ENCODE measurements at places on chromosomes 3 and 15.

DNA sequence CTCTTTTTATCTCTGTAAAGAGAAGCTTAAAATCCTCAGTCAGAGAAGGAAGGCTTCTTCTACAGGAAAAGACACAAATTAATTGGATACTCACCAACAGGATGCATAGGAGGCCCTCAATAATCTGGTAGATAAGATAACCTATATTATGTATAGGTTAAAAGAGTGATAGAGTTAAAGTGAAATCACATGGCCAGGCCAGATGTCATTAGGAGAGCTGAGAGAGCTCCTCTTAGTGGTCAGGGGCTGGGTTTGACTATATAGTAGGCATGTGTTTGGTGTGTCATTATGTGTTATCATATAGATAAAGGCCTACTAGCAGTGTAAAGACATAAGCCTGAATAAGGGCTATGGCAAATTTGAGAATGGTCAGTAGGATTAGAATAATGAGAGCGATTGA, 479.3 kb downstream of the EPHA3 start:
- no peak for DNase-seq

- no peak for DNase-seq
These were observed 30.8 kb downstream of the HLTF start for GRCh38 chr3:149055575-149055974.

- no peak for DNase-seq
These were observed 172.5 kb downstream of the TMEM108 start for GRCh38 chr3:133210656-133211055.

- DNase-seq, result no peak
These were observed 403.9 kb downstream of the IL5RA start for GRCh38 chr3:2706144-2706835.

DNA sequence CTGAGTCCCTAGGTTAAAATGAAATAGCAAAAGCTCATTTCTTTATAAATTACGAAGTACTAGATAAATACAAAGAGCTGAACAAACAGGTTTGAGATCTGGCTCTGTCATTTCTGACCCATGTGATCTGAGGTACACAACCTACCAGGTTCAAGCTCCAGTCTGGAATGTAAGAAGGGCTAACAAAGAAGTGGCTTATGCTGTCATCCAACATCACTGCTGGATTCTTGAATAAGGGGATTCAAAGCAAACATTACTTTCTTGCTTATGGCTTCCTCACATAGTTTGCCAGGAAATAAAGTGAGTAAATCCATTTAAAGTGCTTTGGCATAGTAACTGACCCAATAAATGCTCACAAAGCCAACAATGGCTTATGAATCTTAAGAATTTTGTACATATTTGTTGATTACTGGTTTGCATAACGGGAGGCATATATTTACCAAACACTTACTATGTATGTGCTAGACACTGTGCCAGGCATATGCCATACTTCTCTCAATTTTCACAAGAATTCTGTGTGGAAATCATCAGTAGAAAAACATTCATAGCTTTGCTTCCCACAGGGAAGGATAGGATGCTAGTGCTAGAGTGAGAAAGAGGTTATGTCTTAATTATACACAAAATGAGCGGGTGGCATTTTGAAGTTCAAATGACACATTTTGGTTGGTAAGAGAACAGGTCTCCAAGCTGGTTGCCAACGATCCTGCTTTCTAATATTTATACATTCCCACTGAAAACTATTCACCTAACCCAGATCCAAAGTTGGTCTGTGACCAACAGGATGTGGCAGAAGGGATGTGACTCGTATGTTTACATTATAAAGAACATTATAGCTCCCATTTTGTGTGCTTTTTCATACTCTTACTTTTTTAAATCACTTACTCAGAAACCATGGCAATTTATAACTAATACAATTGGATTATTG, 38.7 kb upstream of the CSPG5 start:
- no peak for DNase-seq

GRCh38 chr3:12420393-12420792, 63.9 kb upstream of the TSEN2 start:
- DNase-seq, result no peak

DNA sequence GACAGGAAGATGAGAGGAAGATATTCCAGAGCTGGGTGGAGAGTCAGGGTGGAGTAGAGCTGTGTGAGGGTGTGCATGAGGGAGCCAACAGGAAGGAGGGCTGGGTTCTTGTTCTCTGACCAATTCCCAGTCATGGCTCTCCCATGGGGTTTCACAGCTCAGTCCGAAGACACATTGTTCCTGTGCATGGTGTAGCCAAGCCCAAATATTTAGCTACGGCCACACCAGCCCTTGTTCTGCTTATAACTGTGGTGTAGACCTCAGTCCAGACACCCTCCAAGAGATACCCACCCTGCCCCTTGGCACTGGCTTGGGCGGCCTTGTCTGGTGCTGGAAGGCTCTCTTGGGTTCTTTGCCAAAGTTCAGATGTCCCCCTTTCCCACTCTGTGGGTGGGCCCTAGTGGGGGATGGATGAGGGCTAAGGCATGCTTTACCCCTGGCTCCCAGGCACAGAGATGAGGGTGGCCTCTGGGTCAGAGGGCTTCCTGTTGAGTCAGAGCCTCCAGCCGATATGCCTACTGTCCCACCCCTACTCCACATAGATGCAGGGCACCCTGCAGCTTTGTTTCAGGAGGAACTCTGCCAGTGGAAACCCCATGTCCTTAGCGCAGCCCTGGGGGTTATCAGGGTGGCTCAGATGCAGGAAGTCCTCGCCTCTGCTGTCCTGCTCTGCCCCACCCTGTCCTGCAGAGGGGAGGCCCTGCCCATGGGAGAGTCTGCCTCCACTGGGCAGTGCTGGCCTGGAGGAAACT, 271.2 kb upstream of the CTDSPL start:
- DNase-seq, result no peak

DNA sequence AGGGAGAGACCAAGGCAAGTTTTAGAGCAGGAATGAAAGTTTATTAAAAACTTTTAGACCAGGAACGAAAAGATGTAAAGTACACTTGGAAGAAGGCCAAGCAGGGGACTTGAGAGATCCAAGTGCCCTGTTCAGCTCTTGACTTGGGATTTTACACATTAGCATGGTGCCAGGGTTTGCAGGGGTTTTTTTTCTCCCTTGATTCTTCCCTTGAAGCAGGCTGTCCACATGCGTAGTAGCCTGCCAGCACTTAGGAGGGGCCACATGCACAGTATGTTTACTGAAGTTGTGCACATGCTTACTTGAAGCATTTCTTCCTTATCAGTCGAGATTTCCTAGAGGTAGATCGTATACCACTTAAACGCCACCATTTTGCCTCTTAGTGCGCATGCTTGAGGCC, 277.5 kb upstream of the AGTR1 start:
- DNase-seq, result no peak

GRCh38 chr3:188776447-188776846, 395.3 kb upstream of the TPRG1 start:
- DNase-seq, result no peak

Measured in activated naive CD4-positive, alpha-beta T cell (primary cell).